ENCODE measurements at places on chromosomes 4 and X.

DNA sequence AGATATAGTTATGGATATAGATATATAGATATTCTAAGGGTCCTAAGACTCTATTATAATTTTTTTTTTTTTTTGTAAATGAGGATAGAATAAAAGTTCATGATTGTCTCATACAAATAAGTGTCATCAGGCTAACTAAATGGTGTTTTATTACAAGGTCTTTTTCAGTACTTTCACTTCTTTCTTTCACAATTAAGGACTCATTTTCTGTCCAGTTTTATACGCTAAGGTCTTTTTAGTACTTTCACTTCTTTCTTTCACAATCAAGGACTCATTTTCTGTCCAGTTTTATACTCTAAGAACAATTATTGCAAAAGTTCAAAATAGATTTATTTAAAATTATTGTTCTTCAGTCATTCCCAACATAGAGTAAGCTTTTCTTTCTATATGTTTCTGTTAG lies 32.7 kb downstream of the RUFY3 start:
- no peak for DNase-seq

GRCh38 chrX:40247382-40247781 lies 149.6 kb upstream of the BCOR start:
- no peak for DNase-seq

- no peak for DNase-seq
Observed at GRCh38 chr4:10164877-10165283, 48.3 kb upstream of the WDR1 start.

DNA sequence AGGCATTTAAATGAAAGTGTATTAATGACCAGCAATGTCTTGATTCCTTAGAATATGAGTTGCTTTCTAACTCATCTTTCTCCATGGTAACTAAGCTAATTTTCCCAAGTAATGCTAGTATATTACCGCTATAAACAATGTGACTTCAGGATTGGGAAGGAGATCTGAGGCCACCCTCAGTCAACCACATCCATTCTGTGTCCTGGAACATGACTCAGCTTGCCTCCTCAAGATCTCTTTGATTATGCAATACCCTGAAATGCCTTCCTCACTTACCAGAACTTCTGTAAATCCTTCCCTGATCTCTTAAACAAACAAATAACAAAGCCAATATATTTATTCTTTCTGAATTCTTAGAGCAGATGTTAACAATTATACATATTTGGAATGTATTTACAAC lies 1495.5 kb downstream of the PCDH18 start:
- no peak for DNase-seq

DNA sequence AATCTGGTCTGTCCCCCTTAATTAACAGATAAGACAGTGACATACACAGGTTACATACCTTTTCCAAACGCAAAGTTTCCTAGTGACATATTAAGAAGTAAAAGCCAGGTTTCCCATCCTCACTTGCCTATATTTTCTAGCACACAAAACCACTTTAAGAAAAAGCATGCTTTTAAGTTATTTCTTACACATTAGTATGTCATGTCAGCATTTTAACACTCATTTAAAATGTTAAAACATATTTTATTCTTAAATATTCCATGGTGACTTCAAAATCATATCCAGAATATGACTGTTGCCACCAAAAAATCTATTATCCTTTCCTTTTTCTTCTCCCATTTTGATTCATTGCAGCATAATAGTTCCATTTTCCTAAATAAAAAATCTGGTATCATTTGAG lies 1830.2 kb downstream of the STIM2 start:
- DNase-seq, result no peak

GRCh38 chrX:45781901-45782553 lies 581.4 kb upstream of the DIPK2B start:
- no peak for DNase-seq

- DNase-seq, result no peak
Observed at GRCh38 chr4:60313611-60314178, 886.4 kb upstream of the ADGRL3 start.

DNA sequence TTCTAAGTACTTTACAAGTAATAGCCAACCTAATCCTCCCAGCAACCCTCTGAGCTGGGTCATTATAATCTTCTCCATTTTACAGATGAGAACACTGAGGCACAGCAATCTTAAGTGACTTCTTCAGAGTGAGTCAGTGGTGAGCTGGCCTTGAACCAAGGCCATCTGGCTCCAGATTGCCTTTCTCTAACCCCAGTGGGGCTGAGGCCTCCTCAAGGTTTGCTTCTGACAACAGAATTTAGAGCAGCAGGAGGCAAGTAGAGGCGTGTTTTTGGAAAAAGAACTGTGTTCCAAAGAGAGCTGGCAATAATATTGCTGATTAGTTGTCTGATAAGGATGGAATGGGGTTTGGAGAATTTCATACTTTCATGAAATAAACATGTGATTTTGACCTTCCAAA lies 41.2 kb downstream of the PIR start:
- no peak for DNase-seq

DNA sequence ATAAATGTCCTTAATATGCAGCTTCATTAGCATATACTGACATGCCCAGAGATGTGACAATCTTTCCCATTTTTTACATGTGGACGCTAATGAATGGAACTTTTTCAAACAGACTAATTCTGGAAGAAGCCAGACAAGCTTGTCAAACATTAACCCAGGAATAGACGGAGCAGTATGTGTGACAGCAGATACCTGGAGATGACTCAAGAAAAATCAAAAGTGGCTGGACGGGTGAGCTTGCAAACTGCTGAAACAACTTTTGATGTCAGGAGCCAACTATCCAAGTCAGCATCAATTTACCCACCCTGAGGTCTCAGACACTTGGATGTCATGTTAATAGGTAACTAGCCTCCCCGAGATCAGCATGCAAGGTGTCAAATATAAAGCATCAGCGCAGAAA lies 183.0 kb downstream of the PACRGL start:
- no peak for DNase-seq

GRCh38 chr4:175656649-175657048 lies 155.4 kb downstream of the GPM6A start:
- no peak for DNase-seq

DNA sequence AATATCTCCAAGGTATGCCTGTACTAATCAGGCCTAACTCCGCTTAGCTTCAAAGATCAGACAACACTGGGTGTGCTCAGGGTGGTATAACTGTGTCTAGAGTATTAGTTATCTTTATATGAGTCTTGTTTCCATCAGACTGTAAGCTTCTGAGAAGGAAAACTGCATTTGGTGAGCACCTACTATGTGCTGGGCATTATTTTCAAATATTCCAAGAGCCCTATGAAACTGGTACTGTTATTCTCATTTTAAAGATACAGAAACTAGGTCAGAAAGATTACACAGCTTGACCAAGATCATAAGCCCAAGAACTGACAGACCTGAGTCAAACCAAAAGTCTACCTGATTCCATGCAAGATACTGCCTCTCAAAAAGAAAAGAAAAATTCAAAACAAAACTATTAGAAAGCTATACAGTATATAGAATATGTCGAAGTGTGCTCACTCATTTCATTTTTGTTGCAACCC lies 44.4 kb downstream of the LRBA start:
- no peak for DNase-seq

DNA sequence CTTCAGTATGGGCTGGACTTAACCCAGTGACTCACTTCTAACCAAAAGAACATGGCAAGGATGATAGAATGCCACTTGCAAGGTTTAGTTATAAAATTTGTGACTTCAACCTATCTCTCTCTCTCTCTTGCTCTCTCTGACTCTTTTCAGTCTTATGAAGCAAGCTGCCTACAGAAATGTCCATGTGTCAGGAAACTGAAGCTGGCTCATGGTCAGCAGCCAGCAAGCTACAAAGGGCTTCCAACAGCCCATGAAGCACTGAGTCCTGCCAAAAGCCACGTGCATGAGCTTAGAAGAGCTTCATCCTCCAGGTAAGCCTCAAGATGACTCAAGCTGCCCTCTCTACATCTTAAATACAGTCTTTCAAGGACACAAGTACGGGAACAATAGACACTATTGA lies 100.3 kb downstream of the HS3ST1 start:
- no peak for DNase-seq

Measured in thymus (tissue), 14 donors.